ENCODE measurements at places on chromosomes 5 and 9.

DNA sequence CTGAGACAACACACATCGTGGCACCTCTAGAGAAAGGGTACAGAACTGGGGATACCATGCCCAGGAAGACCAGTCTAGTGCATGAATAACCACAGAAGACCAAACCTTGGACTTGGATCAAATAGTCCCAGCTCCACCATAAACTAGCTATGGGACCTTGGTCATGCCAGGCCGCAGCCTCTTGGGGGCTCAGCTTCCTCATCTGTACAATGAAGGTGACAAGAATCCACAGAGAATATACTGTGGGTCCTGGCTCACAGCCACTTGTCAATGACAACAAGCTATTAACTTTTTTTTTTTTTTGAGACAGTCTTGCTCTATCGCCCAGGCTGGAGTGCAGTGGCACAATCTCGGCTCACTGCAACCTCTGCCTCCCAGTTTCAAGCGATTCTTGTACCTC, 3.9 kb downstream of the KYAT1 start:
- DNase-seq, result no peak

GRCh38 chr5:138448481-138449398, 9.9 kb downstream of the REEP2 start:
- DNase-seq, result peak; percentile 59

DNA sequence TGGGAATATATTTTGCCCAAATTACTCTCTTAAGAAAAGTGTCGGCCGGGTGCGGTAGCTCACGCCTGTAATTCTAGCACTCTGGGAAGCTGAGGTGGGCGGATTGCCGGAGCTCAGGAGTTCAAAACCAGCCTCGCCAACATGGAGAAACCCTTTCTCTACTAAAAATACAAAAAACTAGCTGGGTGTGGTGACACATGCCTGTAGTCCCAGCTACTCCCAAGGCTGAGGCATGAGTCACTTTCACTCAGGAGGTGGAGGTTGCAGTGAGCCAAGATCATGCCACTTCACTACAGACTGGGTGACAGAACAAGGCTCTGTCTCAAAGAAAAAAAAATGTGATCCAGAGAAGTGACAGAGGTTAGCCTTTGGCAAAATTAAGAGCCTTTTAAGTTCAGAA, 26.4 kb upstream of the TMEM171 start:
- DNase-seq, result peak; percentile 6

DNA sequence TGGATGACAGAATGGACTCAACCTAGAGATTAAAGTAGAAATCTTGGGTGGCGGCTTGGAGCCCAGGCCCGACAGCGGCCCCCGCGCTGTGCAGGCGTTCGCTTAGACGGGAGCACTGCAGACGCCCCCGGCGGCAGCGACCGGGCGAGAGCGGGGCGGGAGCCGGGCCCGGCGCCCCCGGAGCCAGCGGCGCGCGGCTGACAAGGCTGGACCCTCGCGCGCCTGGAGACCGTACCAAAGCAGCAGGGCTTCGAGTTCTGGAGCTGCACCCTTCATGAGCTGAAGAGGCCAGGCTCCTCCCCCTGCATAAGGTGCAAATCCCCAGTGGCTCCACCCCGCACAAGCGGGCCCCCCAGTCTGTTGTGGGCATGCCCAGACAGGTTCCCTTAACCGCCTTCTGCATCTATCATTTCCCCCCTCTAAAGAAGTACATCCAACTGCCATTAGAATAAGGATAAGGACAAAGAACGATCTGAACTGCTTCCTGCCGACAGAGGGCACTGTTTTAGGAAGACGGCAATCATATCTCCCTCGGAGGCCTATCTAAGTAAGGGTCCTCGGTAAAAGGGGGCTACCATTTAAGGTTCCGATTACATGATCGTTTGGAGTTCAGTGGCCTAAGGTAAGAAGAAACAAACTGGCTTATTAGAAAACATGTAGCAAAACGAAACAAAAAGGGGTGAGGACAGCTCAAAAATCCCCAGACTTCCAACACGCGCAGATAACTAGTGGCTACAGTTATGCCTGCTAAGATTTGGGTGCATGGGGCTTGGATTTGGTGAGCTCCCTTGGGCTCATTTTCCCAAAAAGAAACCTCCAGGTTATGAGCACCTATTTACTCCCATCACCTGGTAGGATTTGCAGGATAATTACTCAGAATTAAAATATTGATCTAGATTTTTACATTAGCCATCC, 66.3 kb downstream of the RGMB start:
- peak; percentile 4 for DNase-seq

DNA sequence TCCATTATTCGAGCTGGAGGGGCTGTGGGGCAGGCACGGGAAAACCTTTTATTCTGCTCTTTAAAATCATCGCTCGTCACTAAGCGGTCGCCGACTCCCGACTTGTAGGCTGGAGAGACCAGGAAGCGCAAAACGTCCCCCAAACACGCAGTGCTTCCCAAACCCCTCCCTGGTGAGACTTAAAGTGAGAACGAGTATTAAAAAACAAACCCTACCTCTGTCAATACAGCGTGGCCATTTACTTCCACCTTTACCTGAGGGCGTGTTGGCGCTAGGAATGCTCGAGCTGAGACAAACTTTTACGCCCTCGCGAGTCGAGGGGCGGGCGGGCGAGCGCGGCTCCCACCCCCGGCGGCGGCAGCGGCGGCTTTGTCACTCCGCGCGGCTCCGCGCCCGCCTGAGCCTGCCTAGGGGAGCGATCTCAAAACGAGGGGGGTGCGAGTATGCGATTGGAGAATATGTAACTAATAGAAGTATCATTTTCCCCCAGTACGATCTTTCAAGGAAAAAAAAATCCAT, at the start of gene NR2F1-AS1:
Gene NR2F1-AS1 (minus strand): TSS at position 293 of the 519 bp plus-strand sequence.
- no peak for DNase-seq

DNA sequence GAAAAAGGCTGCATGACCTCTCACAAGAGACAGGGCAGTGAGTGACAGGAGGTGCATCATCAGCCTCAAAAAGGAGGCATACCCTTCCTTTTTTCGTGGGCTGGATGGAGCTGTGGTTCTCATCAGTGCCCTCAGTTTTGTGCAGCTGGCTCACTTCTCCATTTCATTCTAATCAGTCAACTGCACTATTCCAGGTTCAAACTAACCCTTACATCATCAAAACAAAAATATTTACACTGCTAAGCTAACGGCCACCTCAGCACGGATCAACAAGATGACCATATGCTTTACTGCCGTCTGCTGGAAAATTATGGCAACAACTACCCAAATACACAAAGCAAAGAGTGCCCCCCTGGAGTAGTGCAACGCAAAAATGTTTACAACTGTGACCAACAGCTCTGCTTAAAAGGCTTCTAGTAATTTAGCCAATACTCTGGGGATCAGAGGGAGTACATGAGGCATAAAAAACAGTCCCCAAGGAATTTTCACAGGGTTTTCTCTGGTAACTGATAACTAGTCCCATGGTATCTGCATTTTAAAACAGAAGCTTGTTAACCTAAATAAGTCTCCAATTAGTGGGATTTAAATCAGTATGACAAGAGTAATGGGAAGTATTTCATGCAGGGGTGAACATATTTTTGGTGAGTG, 10.8 kb downstream of the KCNV2 start:
- peak; percentile 59 for DNase-seq

All from fibroblast of the conjunctiva (primary cell).